IMR-90 (cell line): ENCODE measurements at places on chromosomes 1 and 21. TPM values are rescaled to one million over a fixed set of nuclear protein-coding genes. Genes with fewer than 3 reads are reported as not detected.

Gene LEPR
- total RNA-seq, result 8.8 and 9.2 TPM in 2 replicates

Gene CBR1
- total RNA-seq, result 110 and 222 TPM in 2 replicates

Gene HOOK1
- not detected in 2 replicates for total RNA-seq

GRCh38 chr1:160471253-160471652 lies 51.8 kb downstream of the SLAMF6 start:
- DNase-seq, result no peak

Gene RUNX3
- not detected in 2 replicates for total RNA-seq

Gene SCYL3
- total RNA-seq, result 6.7 and 8.4 TPM in 2 replicates

DNA sequence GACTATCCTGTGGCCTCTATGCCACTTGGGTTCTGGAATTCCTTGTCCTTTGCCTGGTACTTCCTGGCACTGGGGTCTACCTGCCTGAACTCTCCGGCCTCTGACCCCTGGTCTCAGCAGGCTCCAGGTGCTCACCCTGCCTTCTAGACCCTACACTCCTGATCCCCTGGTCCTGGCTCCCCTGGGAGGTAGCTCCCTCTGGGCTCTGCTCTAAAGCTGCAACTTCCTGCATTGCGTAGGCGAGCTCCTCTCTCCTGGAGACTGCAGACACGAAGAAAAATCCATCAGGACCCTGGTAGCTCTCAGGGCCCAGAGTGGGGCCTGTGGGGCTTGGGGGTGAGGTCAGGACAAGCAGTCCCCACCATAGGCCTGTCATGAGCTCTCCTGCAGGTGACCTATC lies 7.8 kb upstream of the PLEKHG5 start:
- no peak for DNase-seq

DNA sequence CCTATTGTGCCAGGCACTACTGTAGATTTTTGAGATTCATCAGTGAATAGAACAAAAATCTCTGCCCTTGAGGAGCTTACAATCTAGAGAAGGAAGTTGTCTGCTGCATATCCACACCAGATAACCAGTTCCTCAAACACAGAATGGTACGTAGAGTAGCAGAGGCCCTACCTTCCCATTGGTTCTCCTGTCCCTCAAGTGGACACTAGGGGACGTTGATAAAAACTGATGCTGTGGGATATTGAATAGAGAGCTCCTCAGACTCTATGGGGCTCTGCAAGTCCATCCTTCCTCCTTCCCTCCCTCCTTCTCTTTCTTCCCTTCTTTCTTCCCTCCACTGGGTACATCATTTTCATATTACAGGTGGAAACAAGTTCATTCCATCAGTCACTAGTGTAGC lies 371.3 kb downstream of the PBX1 start:
- DNase-seq, result no peak

Gene CLCA4
- not detected in 2 replicates for total RNA-seq

DNA sequence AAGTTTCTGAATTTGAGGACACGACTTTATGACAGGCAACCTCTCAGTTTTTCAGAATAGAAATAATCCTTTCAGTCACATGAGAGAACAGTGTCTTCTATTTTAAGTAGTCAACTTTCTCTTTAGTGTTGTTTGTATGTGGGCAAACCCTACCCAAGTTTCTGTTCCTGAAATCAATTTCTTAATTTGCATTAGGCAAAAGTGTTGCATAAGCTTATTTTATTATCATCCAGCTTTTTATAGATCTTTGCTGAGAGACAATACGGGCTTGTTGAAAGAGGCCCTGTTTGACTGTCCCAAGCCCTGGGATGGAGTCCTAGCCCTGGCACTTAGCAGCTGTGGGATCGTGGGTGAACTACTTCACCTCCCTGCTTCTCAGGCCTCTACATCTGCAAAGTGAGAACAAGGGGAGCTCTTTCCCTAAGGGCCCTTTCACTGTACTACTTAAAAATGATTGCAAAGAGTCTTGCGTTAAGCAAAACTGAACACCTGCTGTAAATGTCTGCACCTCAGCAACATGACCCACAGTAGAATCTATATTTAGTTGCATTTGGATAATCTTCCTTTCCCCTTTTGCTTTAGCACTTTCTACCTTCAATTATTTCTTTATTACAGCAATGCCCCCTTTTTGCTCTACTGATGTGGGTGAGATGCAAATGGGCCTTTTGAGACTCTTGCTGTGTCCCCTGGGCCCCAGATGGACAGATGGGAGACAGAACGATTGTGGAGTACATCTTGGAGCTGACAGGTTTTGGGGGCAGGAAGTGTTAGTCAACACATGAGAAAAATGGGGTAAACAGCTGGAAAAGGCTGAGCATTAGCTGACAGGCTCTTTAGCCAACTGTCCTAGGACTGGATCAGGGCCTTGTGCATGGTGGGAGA lies 41.0 kb upstream of the SCAF4 start:
- no peak for DNase-seq

Gene FAM177B
- not detected in 2 replicates for total RNA-seq

Gene AJAP1
- under 0.01 TPM in 2 replicates for total RNA-seq

GRCh38 chr1:180299479-180300221 lies 69.6 kb downstream of the LHX4 start:
- DNase-seq, result no peak

DNA sequence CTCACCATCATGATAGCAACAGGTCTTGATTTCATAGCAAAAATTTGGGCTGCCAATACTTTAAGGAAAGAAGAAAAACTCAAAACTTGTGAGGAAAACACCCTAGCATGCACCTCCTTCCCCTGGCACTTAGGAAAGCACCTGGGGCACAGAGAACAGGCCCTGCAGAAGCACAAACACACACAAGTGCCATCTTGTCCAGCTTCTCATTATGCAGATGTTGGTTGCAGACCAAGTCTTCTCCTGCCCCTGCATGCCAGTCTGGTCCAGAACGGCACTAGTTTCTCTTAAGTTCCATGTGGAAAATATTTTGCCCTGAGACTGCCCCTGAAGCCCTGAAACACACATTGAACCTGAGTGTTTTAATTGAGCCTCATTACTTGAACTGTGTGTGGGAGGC lies 6.3 kb upstream of the ETV3 start:
- no peak for DNase-seq

Gene RAB3B
- 78.5 and 91.9 TPM in 2 replicates for total RNA-seq

DNA sequence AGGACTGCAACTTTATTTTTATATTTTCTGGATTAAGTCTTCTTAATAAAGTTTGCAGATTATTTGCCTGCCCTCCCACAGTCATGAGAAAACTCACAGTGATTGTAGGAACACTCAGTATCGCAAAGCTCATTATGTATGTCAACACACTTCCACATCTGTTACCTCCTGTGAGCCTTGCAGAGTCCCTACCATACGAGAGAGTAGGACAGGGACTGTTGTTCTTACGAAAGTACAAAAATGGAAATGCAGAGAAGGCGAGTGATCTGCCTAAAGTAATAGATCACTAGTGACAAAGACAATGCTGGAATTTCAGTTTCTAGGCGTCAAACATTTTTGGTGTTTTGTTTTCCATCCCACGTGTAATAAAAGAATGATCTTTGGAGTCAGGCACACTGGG lies 131.7 kb downstream of the SYT2 start:
- DNase-seq, result peak; percentile 50

- no peak for DNase-seq
Measured at GRCh38 chr1:166084613-166085012, 82.2 kb downstream of the FAM78B start.

DNA sequence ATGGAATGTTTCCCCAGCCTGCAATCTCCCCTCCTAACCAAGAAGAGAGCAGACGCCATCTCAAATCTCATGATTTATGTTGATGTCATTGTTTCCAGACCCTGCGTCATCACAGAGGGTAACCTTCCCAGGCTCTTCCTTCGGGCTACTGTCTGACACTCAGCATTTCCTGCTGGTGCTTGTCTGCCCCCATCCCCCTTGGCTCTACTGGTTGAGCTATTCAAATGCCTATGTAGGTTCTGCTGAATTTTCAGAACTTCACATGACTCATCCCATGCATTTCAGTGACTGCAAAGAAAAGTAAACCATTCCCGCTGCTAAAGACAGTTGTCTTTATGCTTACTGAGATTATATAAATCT lies 24.8 kb upstream of the ITPKB start:
- peak; percentile 96 for DNase-seq
